Activated T-cell treated with anti-CD3 and anti-CD28 coated beads for 48 hours (primary cell): ENCODE measurements at places on chromosomes 5 and 9.

GRCh38 chr5:80170117-80170535, 85.7 kb downstream of the SERINC5 start:
- no peak for DNase-seq

- DNase-seq, result no peak
Measured at GRCh38 chr5:86665984-86666760, 48.4 kb downstream of the COX7C start.

DNA sequence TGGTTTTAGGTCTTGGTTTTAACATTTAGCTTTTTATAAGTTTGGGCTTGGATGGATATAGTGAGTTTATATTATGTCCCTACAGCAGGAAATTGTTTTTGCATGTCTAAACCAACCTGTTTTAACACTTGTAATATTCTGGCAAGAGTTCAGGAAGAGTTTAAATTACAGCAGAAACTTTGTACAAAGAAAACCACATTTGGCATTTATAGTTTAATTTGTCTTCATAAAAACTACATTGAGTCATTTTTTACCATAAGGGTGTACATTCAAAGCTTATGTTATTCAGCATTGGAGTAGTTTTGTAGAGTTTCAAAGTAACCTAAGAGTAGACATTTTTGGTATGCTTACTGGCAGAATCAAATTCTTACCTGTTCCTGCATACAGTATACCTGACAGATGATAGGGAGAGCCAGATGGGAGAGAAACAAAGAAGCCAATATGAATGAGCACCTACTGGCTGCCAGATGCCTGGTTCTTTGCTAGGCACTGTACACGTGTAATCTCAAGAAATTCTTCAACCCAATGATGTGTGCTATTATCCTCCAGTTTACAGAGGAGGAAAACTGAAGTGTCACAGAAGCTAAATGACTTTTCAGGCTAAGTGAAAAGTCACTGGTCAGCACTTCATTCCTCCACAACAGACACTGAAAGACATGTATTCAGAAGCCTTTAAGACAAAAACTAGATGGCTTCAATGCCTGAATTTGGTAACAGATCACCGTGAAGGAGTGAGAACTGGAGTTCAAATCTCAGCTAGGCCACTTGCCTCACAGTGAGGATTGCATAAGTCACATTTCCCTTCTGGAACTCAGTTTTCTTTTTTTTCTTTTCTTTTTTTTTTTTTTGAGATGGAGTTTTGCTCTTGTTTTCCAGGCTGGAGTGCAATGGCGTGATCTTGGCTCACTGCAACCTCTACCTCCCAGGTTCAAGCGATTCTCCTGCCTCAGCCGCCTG, 25.9 kb upstream of the ECM2 start:
- DNase-seq, result no peak

DNA sequence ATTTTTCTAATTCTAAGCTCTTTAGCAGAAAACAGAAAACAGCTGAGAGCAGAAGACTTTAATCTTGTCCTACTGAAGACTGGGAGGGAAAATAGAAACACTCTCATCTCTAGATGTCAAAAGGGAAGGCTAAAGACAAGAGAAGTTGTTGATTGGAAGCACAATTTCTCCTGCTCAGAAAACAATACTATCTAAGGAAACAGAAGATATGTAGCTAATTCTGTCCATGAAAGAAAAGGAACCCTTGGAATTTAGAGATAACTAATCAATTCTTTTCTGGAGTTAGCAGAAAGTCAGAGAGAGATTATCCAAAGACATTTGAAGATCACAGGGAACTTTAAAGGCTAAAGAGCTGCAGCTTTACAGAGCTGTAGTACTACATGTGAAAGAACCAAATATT, 126.2 kb downstream of the HSD17B3 start:
- no peak for DNase-seq

DNA sequence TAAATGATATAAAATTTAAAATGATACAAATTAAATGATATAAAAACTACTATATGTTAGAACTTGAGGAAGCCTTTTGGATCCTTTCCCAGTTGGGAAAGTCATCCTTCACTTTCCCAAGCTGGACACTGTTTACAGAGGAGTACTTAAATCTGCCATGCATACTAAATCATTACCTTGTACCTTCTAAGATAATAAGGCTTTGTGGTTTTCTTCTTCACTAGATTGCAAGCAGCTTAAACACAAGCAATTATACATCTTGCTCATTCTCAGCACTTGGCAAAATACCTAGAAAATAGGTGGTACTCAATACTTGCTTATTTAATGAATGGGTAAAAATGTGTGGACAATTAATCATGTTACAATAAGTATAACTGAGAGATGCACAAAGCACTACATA, 666.8 kb downstream of the PTPRD start:
- no peak for DNase-seq

DNA sequence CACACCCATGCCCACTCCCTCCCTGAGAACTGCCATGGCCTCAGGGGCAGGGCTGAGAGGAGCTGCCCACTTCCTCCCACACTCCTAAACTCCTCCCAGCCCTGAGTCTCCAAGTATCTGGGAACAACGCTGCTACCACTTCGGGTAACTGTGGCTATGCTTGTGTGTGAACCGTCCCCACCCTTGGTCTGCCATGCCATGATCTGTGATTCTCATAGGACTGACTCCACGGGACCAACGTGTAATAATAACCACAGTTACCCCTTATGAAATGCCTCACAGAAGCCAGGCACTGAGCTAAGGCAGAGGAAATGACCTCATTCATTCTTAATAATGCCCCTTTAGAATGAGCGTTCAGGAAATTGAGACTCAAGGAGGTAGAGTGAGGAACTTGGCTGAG, 103.9 kb upstream of the SMIM23 start:
- no peak for DNase-seq

DNA sequence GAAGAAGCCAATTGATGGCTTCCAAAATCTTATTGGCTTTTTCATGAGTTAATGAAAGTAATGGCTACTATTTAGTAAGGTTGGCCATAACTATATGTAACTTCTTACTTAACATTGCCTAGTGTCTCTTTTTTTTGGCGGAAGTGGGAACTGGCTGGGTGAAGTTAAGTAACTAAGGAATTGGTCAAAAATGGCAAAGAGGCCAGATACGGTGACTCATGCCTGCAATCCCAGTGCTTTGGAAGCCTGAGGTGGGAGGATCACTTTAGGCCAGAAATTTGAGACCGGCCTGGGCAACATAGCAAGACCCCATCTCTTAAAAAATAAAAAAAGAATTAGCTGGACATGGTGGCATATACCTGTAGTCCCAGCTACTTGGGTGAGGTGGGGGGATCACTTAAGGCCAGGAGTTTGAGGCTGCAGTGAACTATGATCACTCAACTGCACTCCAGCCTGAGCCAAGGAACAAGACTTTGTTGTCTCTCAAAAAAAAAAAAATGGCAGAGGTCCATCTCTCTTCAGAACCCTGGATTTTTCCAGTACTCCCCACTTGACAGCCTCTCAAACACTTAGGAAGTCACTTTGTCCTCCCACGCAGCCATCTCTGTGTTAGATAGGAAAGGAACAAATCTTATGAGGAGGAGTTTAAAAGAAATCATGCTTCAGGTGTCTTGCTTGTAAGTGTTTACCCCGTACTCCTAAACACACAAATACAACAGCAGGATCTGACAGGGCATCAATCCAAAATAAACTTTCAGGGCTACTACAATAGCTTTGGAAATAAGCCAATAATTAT, 75.7 kb downstream of the TEK start:
- no peak for DNase-seq

DNA sequence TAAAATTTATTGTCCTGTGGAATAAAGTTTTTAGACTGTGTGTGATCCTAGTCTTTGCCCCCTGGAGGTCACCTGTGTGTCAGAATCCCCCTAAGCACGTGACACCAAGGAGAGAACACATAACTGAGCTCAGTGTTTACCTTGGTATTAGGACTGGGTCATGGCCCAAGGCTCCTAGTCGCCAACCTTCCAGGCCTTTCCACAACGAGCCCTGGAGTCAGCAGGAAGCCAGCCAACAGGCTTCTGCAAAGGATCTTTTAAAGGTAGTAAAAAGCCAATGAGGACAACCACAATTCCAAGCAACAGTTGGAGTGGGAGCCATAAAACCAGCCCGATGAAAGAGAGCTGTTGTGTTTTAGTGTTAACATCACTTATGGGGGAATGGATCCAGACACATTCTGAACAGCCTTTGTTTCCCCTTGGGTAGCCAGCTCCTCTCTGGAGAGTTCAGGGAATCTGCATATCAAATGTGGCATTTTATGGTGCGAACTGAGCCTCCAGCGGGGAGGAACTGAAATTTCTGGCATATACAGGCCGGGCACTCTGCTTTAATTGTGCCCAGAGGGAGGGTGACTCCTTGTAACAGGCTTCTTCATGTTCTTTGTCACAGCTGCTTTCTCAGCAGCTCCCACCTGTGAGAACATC, 239.9 kb downstream of the FSTL4 start:
- DNase-seq, result no peak

GRCh38 chr9:132127888-132128534, 33.8 kb upstream of the NTNG2 start:
- DNase-seq, result no peak

DNA sequence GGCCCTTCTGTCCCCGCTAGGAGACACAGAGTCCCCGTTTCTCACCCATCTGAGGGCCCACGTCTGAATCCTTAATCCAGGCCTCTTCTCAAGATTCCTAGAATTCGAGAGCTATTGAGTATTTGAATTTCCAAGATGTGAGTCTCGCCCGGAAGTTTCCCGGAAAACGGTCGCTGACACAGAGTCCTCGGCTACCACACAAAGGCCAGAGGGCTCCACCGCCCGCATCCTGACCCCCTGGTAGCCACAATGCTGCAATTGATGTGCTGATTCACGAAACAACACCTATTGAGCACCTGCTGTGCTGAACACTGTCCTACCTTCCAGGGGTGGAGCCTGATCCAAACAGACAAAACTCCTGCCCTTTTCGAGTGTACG, 670 bp upstream of the FBP1 start:
- DNase-seq, result no peak

DNA sequence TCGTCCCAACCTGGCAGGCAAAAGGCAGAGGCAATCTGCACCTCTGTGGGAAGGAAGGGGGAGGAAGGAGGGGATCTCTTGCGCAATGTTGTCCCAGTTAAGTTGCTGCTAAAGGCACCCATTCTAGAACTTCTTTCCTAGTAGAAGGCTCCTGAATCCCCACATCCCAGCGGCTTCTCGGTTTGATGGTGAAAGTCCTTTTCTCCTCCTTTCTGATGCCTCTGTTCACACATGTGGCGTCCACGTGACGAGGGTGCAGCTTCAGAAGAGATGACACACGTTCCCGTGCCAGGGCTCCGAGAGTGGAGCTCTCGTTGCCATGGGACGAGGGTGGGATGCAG, 96.9 kb upstream of the FCN2 start:
- DNase-seq, result no peak

GRCh38 chr5:155943516-155944407, 383.2 kb upstream of the SGCD start:
- no peak for DNase-seq

DNA sequence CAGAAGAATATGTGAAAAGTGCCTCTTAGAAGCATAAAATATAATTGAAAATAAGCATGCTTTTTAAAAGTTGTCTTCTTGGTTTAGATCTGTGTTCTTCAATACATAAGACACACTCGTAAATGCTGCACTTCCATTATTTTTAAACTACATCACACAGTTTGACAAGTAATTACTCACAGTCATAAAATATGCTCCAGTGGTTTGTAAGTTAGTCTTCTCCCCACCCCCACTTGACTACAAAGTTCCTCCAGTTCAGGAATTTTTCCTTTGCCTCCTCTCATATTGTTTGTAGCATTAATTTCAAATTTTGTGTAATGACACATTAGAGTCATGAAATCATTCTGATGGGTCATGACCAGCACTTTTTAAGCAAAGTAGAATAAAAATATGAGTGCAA, 60.3 kb upstream of the PTGER4 start:
- no peak for DNase-seq

DNA sequence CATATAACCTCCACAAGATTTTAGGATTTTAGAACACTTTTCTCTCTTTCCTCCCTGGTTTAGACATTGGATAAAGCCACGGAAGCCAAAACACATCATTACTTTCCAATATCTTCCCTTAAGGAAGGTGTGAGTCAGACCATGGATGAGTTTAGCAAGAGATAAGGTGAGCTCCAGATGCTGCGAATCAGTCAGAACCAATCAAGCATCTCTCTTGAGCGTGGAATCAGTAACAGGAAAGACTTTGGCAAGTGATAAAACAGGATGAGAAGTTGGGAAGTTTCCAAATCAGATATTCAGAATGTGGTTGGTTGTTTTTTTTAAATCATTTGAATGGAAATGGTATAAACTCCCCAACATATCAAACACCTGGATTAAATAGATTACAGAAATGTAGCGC, 397.8 kb downstream of the EFNA5 start:
- no peak for DNase-seq

- no peak for DNase-seq
Measured at GRCh38 chr5:164370841-164371240, 865.4 kb downstream of the MAT2B start.

- no peak for DNase-seq
Measured at GRCh38 chr9:91726406-91727100, 223.5 kb downstream of the ROR2 start.

GRCh38 chr5:1438871-1439270, 6.4 kb downstream of the SLC6A3 start:
- DNase-seq, result no peak

DNA sequence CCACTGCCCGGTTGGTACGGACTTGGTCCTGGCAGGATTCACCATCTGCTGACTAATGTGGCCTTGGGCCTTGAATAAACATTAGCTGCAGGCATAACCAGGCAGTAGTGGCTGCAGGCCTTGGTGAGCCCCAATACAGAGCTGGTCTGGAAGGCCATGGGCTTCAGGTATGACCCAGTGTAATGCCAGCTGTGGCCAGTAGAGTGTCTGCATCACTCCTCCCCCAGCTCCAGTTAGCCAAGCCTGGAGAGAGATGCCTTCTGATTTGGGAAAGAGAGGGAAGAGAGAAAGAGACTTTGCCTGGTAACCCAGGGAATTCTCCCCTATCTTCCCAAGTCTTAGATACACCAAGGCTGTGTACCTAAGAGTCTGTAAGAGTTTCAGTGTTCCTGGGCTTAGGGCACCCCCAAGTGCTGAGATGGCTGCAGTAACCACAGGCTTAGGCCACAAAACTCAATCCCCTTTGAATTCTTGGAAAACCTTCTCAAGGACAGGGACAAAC, 5.6 kb upstream of the C5 start:
- no peak for DNase-seq

DNA sequence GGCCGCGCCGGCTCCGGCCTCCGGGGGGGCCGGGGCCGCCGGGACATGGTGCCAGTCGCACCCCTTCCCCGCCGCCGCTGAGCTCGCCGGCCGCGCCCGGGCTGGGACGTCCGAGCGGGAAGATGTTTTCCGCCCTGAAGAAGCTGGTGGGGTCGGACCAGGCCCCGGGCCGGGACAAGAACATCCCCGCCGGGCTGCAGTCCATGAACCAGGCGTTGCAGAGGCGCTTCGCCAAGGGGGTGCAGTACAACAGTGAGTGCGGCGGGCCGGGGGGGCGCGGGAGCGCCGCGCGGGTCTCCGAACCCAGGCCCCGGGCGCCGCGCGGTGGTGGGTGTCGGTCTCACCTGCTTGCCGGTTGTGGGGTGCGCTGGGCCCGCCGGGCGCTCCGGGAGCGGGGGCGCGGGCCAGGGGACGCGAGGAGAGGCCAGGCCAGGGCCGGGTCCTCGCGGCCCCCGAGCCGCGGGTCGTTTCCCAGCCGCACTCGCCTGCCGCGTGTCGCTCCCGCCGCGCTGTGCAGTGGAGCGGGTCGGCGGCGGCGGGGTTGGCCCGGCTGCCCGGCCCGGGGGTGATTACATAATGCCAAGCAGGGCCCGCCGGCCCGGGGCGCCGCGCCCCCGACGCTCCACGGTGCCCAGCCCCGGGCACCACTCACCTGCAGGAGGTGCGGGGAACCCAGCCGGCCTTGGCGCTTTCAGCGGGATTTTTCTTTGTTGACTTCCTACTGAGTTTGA, 492 bp downstream of the RABL6 start:
- peak; percentile 34 for DNase-seq
